Fibroblast of skin of right biceps (primary cell): ENCODE measurements at places on chromosomes 12 and 14.

DNA sequence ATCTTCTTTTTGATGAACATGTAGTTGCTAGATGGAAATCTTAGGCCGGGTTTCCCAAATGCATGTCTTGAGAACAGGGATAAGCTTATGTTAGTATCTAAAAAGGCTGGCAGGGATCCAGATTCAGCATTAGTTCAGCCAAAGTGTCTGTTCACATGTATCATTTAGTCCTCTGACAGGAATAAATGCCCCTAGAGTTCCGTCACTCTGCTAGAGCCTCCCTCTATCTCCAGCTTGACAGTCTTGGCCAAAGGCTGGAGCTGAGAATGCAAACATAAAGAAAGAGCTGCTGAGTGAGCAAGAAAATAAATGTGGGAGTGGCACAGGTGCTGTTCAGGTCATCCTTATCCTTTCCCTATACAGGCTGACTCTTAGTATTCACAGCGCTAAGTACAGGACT, 13.8 kb upstream of the NELL2 start:
- no peak for DNase-seq

- no peak for DNase-seq
Measured at GRCh38 chr12:70007687-70008086, 182.7 kb downstream of the MYRFL start.

DNA sequence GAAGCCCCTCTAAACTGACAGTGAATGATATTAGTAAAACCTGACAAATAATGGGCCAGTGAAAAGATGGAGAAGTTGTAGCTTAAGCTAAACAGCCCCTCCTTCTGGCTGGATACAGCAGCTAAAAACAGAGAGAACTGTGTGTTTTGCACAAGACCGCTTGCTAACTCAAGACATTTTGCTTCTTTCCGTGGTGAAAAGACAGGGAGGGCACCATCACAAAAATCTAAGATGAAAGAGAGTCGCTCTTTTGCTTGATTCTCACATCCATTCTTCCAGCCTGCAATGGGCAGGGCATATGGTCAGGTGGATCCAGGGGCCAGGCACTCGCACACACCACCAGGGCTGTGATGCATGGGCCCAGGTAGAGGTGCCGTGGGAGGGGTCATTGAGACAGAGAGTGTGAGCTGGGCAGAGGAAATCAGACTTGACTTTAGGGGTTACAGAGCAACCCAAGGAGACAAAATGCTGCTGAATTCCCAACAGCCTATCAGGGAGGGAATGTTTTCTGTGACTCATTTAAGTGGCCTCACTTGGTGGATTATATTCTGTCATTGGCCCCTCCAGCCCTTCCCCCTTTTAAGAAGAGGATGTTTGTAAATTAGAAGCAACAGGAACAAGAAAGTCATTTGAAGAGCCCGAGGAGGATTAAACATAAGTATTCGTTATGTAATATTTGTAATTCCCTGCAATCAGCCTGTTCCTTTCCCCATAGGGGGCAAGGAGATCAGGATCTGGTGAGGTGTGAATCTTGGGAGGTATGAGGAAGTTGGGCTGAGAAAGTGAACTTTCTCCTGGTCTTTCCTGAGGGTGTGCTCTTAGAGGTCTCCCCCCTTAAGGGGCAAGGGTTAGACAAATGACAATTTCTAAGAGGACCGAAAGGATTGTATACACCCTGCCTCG, 12.3 kb downstream of the EMP1 start:
- DNase-seq, result peak; percentile 63

DNA sequence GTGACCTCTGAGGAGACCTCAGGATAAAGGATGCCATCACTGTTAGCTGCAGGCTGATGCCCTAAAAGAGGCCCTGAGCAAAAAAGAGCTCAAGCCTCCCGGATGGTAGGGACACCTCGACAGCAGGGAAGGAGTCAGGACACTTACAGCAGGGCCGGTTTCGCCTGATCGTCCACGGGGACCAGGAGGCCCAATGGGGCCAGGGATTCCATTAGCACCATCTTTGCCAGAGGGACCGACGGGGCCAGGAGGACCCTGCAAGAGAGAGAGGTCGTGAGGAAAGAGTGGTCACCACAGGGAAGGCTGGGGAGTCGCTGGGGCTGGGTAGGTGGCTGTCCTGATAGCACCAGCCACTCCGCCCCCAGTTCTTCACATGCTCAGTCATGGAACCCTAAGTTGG, 12.4 kb downstream of the TMEM106C start:
- no peak for DNase-seq

DNA sequence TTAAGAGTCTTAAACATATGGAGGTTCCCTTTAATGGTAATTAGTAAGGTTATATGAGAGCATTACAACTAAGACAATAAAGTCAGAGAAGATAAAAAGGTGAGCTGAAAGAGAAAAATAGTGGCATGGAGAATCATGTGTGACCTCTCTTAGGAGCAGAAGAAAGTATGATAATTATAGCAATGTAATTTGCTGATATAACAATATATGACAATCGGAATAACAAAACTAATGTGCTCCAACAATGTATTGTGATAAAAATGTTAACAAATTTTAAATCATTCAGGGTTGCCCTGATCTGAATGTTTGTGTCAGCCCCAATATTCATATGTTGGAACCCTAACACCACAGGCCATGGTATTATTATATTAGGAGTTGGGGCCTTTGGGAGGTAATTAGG, 269.6 kb upstream of the PPFIA2 start:
- no peak for DNase-seq

DNA sequence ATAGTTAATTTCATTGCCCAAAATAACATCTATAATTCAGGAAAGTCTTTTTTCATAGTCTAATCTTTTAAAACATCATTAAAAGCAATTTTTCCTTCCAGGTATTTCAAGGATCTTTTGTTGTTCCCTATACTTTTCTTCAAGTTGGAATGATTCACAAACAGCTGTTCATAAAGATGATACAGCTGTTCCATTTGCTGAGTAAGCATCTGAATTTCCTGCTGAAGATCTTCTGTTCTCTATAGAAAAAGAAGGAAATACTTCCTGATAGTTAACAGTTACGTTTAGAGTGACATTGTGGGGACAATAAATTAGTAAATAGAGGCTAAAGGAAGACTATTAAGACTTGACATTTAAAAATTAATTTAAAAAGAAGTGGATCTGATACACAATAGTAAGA, 30.3 kb upstream of the ESR2 start:
- DNase-seq, result no peak

- peak; percentile 78 for DNase-seq
Measured at GRCh38 chr12:89750389-89751351, 42.0 kb upstream of the ATP2B1 start.

GRCh38 chr12:92551853-92552397, 150.9 kb upstream of the PLEKHG7 start:
- peak; percentile 72 for DNase-seq

- peak; percentile 73 for DNase-seq
Measured at GRCh38 chr14:99272899-99273765, 1.1 kb upstream of the BCL11B start.

DNA sequence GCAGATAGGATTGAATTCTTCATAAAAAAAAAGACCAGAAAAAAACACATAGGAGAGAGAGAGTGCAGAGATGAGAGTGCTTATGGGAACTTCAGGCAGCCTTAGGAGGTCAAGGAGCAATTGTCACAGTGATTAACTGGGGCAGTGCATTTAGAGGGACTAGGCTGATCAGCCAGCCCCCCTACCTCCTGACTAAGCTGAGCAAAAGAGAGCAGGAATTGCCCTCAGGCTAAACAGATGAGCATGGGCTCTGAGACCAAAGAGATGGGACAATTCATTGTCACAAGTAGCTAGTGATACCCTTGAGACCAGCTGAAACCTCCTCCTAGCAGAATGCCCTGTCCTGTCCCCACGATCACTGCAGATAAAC, 124.0 kb downstream of the BTG1 start:
- DNase-seq, result no peak

GRCh38 chr14:51576117-51576430, 75.6 kb upstream of the FRMD6 start:
- peak; percentile 89 for DNase-seq

DNA sequence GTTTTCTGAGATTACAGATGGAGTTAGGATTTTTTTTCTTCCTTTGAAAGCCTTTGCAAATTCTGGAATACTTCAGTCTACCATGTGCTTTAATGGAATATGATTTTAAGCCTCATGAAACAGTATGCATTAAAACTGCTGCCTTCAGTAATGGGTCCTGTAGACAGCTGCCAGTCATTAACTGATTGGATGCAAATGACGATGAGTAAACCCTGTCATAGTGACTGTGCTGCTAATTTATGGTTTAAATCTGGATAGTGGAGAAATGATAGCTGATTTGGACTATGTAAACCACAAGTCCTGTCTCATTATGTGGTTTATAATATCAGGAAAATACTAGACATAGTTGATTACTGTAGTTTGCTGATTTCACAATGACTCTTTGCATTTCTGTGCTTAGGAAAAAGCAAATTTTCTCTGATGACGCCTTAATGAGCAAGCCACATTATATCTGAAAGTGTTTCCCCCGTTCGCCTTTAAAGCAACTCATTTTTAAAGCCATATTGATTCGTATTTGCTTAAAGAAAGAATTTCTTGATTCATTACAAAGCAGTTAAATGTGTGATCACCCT, 217.6 kb downstream of the TMTC2 start:
- DNase-seq, result peak; percentile 76

- DNase-seq, result peak; percentile 44
Measured at GRCh38 chr14:37048666-37049071, 123.7 kb downstream of the SLC25A21 start.

GRCh38 chr12:20205854-20206253, 162.5 kb upstream of the PDE3A start:
- DNase-seq, result no peak
